ENCODE measurements at places on chromosomes 2 and 18.

- DNase-seq = no peak
Observed at GRCh38 chr2:127080226-127080937, 26.6 kb downstream of the BIN1 start.

GRCh38 chr2:149122516-149122915 is 84.0 kb downstream of the LYPD6B start:
- no peak for DNase-seq

DNA sequence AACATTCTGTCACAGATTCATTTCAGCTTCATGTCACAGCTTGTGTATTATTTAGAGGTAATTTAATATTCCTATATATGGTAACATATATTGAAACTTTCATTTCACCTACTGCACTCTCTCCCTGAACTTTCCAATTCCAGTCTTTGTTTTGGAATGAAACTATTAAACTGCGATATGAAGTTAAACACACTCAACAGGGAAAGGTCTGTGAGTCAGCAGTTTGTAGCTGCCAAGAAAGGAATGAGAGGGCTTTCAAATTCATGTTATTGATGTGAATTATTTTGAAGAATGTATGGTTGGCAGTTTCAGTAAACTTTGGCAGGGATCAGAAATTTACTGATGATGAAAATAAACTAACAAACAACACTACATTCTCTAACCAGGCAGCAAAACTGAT is 148.3 kb downstream of the HNMT start:
- DNase-seq = no peak

- no peak for DNase-seq
Observed at GRCh38 chr2:194686569-194686968, 970.5 kb upstream of the SLC39A10 start.

DNA sequence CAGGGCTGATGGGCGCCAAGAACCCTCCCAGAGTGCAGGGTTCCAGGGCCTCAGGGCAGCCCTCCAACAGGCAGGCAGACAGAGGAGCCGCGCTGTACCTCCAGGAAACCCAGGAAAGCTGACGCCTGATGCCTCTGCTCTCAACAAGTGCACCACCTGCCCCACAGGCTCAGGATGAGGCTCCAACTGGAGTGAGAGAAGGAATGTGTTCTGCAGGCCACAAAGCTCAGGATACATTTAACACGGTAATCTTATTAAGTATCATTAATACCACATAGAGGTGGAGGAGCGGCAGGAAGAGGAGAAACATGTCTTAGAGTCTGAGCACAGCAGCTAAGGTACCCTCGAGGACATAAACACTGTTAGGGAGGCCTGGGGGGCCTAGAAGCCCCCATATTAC is 155.9 kb upstream of the CAPN13 start:
- DNase-seq = no peak

GRCh38 chr2:191894681-191895147 is 47.8 kb upstream of the CAVIN2 start:
- no peak for DNase-seq

GRCh38 chr2:28172114-28172898 is 220.4 kb upstream of the FOSL2 start:
- no peak for DNase-seq

GRCh38 chr2:128832946-128833663 is 514.4 kb upstream of the HS6ST1 start:
- DNase-seq = no peak

GRCh38 chr18:22605736-22606135 is 188.0 kb upstream of the CTAGE1 start:
- DNase-seq = no peak

DNA sequence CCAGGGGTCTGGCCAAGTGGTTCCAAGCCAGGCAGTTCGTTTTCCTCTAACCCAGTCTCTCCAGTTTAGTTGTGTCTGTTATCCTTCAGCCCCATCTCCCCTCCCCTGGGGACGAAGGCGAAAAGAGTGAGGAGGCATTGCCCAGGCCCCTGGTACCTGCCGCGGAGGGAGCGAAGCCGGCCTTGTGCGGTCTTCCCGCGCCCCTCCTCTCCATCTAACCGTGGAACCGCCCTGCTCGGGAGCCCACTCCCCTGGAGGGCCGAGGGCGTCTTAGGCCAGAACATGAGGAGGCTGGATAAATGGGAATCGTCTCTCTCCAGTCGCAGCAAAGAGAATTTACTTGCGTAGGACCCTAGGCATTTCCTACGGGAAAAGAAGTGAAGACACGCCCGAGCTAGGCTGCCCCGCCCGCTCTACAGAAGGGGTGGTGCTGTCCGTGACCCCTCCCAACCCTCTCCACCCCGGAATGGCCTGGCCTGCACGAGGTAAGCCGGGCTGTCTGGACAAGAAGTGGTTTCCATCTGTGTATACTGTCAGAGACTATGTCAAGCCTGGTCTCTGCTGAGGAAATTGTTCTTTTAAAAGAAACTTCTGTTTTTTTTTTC is 156.2 kb downstream of the MIB1 start:
- DNase-seq = no peak

DNA sequence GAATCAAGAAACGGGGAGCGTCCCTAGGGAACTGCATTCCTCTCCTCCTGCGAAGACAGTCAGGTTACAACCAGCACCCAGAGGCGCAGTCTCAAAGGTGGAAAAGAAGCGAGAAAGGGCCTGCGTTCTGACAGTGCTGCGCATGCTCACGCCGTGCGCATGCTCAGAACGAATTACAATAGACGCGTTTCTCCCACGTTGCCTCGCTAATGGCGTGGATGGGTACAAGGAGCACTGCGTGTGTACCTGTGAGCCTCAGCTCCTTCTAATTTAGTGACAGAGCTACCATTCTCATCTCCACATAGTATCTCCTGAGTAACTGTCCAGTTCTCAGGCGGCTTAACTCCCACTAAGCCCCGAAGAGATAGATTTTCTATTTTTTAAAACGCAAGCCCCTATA is 448.8 kb downstream of the TXNL1 start:
- DNase-seq = no peak
